ENCODE measurements at places on chromosomes 6 and 20.

DNA sequence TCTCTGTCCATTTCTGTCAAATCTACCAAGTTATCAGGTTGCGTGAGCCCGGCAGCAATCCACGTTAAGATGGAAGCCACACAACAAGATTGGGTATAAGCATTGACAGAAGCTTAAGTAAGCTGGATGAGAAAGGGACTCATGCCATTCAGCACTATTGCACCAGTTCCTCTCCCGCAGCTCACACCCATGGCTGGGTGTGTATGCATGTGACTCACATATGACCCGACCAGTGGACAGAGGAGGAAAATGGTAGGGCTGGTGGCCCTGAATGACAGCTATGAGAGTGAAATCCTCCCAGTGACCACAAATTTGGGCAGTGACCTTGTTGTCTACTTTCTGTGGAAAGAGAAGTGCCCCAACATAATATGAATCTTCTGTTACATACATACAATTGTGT is 113.5 kb downstream of the OTOR start:
- DNase-seq: no peak

DNA sequence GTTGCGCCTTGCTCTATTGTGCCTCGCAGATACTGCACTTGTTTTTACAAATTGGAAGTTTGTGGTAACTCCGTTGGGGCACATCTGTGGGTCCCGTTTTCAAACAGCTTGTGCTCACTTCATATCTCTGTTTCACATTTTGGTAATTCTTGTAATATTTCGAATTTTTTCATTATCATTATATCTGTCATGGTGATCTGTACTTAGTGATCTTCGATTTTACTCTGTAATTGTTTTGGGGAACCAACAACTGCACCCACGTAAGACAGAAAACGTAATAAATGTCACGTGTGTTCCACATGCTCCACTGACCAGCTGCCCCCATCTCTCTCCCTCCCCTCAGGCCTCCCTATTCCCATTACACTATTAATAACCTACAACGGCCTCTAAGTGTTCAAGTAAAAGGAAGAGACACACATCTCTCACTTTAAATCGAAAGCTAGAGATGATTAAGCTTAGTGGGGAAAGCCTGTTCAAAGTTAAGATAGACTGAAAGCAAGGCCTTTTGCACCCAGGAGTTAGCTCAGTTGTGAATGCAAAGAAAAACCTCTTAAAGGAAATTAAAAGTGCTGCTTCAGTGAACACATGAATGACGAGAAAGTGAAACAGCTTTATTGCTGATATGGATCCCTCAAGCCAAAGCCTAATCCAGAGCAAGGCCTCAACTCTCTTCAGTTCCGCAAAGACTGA is 26.9 kb downstream of the TTLL2 start:
- no peak for DNase-seq

- no peak for DNase-seq
These were observed 12.5 kb downstream of the OTOR start for GRCh38 chr20:16760431-16761304.

DNA sequence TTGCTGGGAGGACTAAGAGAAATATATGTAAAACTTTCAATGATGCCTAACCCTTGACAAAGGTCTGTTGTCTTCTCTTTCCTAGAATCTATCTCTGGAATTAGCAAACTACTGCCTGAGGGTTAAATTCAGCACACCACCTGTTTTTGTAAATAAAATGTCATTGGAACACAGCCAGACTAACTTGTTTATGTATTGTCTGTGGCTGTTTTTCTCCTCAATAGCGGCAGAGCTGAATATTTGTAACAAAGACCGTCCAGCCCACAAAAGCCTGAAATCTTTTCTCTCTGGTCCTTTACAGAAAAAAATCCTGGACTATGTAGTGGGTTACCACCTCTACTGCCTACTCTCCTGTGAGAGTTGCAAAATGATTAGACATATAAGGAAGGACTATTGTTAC is 33.3 kb upstream of the SYNDIG1 start:
- DNase-seq: no peak

DNA sequence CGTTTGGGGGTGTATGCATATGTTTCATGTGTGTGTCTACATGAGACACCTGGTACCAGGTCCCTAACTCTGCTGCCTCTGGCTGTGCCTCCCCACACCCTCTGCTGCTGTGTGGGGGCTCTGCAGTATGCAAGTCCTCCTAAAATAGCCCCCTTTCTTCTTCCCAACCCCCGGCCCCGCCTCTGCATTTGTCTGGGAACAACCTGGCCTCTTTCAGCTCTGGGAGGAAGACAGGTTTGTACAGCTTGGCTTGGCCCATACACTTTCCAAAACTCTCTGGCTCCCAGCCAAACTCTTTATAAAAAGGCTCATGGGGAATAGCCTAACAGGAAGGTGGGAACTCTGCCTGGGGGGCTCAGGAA is 27.1 kb upstream of the EMILIN3 start:
- no peak for DNase-seq

DNA sequence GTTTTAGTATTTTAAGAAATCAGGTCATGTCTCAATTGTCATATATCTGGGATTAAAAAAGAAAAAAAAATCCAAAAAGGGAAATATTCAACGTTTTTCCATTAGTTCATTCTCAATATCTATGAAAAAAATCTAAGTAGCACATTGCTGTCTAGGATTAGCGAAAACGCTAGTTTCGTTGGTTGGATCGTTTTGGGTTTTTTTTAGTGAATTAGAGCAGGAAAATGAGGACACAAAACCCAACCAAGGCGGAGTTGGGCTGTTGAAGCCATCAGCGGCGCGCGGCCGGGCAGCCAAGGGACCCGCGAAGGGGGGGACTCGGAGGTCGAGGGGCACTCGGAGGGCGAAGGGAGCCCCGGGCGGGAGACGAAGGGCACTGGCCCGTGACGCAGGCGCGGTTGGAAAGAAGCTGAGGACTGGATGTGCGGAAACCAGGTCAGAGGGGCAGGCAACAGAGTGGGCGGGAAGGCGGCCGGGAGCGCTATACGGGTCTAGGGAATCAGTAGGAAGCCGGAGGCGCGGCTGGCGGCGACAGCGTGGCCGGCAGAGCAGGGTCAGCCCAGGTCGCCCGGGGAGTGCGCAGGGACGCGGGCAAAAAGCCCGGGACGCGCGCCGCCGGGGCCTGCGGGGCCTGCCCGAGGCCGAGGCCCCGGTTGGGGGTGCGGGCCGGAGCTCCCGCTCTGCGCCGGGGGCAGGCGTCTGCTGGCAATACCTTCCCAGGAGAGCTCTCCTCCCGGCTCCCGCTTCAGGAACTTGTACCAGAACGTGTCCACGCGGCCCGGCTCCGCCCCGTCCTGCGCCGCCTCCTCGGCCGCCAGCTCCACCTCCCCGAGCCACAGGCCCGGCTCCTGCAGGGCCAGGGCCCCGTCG is 599 bp downstream of the EPM2A start:
- DNase-seq: peak; percentile 88

DNA sequence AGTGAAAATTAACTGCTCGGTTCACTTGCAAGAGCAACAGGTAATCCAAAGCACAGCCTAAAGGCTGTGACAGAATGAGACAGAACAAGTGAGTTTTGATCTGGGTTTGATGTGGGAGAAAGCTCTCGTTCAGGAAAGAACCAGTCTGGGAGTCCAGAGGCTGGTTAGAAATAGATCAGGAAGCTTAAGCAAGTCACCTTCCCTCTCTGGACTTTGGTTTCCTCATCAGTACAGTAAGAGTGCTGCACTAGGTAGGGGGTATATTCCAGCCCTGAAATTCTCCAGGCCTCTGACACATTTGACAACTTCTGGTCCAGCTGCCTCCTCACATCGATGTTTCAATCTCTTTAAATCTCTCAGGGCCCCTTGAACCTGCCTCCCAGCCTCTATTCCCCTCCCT is 33.7 kb upstream of the MDGA1 start:
- DNase-seq: no peak

DNA sequence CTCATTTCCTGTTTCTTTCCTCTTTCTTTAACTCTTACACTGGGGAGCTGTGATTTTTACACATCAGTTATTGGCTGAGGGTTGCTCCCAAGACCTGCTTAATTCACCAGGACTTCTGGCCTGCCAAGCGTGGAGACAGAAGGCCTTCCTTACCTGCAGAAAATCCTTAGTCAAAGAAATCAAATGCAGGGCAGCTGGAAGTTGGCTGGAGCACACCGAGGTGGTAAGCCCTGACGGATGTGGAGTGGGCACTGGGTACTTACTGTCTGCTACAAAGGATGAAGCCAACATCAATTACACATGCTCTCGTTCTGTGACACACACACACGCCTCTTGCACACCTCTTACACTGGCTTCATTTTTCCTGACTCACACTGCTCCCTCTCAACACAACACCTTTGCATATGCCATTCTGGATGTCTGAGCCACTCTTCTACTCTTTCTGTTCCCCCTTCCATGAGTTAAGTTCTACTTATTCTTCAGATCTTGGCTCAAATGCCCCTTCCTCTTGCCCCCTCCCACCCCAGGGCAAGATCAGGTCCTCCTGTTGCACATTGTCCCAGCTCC is 61.6 kb downstream of the TTI1 start:
- no peak for DNase-seq

- DNase-seq: no peak
These were observed 417.2 kb downstream of the RFPL4B start for GRCh38 chr6:112764377-112764776.

DNA sequence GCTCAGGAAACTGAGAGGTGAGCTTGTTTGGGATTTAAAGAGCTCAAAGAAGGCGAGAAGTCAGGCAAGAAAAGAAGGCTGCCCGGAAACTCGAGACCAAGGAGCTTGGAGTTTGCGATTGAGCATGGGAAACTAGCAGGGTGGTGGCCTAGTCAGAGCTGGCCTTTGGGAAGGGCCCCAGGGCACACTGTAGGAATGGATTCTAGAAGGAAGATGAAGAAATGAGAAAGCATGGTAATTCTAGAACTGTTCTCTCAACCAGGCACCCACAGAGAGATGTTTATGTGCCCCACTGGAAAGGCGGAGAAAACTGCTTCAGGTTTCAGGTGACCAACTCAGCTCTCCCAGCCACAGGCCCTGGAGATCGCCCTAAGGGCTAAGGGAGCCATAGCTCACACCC is 126.2 kb downstream of the FOXO3 start:
- DNase-seq: no peak

GRCh38 chr6:24910961-24911725 is 24.6 kb downstream of the RIPOR2 start:
- peak; percentile 56 for DNase-seq

DNA sequence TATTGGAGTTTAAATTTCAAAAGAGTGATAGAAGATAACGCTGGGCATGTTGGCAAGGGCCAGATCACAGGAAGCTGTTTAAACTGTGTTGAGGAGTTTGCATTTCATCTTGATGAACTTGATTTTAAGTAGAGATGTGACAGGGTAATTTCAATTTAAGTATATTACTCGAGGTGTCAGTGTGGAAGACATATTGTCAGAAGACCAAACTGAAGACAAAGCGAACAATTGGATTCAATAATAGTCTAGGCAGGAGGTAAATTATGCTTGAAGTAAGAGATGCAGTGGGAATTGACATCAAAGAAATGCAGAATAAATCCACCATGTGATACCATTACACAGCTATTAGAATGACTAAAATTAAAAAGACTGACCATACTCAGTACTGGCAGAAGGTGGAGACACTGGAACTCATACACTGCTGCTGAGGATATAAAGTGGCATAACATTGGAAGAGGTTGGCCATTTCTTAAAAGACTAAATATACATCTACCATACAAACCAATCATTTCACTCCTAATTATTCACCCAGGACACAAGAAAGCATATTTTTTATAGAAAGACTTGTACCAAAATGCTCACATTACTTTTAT is 240.8 kb downstream of the ARHGAP18 start:
- no peak for DNase-seq

- peak; percentile 6 for DNase-seq
These were observed 80.4 kb upstream of the BTN3A2 start for GRCh38 chr6:26284537-26285142.

- no peak for DNase-seq
These were observed 30.4 kb downstream of the RPP40 start for GRCh38 chr6:4973415-4973814.

DNA sequence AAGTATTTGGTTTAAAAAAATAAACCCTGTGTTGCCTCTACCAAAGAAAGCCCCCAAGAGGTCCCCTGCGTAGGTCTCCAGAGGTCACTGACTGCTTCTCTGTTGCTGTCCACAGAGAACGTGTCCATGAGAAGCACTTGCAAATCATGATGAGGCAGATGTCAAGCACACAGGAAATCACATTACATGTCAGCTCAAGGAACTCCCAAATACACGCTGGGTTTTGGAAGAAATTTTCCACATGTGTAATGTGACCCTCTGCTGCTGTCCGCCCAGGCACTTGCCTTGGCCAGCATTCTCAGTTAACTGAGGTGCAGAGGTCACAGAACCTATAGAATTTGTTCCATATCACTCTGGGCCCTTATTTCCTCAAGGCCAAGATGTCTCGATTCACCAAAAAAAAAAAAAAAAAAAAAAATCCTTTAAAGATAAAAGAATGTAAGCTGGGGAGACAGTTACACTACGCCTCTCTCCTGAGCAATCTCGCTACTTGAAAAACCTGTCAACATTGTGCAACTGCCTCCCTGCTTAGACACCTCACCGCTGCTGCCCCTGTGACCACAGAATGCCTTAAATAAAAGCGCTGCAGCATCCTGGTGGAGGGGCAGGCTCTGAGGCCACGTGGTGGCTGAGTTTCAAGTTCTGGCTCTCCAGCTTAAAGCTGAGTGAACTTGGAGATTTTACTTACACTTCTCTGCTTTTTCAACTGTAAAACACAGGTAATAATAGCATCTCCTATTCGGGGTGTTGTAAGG is 42.3 kb downstream of the SLC22A23 start:
- peak; percentile 31 for DNase-seq

DNA sequence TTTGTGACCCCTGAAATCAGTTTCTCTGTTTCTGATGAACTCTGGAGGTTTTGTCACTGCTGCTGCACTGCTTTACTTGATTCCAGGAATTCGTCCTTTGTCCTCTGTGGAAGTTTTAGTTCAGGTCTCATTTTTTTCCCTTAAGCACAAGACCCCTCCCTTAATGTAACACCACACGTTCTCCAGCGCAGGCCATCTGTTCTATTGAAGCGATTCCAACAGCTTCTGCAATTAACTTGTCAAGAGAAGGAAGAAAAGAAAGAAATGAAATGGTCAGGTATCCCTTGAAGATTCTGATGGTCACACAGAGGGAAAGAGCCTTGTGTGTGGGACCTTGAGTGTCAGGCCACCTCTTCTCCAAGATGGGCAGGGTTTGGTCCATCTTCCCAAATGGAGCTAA is 7.8 kb upstream of the MAS1L start:
- no peak for DNase-seq

DNA sequence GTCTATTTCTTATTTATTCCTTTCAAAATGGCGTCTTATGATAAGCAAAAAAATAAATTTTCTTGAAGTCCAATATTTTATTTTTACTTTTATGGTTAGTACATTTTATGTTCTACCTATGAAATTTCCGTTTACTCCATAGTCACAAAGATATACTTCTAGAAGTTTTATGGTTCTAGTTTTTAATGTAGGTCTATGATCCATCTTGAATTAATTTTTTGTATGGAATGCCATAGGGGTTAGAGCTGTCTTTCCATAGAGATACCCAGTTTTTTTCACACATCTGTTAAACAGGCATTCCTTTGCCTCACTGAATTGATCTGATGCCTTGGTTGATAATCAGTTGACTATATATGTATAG is 24.9 kb upstream of the ASIP start:
- no peak for DNase-seq

GRCh38 chr6:143872201-143872600 is 7.9 kb downstream of the ZC2HC1B start:
- peak; percentile 20 for DNase-seq

- no peak for DNase-seq
These were observed 15.4 kb downstream of the POPDC3 start for GRCh38 chr6:105164418-105164817.

- no peak for DNase-seq
These were observed 125.3 kb upstream of the FOXO3 start for GRCh38 chr6:108435391-108435790.

- no peak for DNase-seq
These were observed 30.1 kb downstream of the PRDM1 start for GRCh38 chr6:106116125-106116832.

- no peak for DNase-seq
These were observed 9.8 kb upstream of the ZNFX1 start for GRCh38 chr20:49287555-49288249.
